HCT116 (cell line): ENCODE measurements at places on chromosomes 16 and 17.

- DNase-seq: no peak
Measured at GRCh38 chr17:73098919-73099318, 6.4 kb upstream of the SLC39A11 start.

DNA sequence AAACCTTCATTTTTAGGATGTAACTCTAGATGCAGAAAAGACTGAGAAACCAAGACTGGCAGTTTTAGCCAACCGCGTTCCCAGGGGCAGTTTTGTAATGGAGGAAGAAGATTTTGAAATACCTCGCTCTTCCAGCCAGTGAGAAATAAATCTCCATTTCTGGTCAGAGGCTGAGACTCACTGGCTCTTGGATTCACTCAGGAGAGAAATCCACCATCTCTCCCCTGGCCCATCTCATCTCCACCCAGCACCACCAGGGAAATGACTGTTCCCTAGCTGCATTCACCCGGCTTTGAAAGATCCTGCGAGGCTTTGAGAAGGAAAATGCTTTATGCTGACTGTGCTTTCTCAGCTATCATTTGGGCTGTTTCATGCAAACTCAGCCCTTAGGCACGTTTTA is 185.2 kb downstream of the SOX9 start:
- DNase-seq: no peak

DNA sequence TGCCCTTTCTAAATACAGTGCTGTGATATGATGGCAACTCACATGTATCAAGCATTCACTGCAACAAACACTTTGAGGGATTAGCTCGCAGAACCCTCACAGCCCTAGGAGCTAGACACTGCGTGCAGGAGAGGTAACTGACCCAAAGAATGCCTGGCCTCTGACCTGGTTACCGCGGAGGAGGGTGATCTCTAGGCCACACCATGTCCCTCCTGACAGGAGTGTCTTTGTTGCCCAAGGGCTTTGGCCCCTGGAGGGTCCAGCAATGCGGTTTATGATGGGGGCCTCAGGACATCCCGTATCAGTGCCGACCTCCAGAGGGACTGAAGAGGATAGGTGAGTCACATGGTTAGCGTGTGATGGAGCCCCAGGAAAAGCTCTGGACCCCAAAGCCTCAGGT is 130.6 kb downstream of the MGAT5B start:
- no peak for DNase-seq

DNA sequence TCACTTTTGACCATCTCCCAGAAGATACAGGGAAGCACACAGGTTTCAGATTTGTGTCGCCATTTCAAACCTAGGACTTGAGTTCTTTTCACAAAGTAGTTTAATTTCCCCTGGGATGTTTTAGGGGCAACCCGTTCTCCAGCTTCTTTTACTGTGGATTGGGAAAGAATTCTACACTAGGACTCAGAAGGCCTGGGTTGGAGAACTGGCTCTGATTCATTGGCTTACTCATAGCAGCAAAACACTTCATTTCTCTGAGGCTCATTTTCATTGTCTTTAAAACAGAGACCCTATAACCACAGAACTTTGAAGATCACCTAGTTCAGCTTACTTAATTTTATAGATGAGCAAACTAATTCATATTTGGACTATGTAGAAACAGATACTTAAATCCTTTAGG is 175.9 kb upstream of the SALL1 start:
- no peak for DNase-seq

DNA sequence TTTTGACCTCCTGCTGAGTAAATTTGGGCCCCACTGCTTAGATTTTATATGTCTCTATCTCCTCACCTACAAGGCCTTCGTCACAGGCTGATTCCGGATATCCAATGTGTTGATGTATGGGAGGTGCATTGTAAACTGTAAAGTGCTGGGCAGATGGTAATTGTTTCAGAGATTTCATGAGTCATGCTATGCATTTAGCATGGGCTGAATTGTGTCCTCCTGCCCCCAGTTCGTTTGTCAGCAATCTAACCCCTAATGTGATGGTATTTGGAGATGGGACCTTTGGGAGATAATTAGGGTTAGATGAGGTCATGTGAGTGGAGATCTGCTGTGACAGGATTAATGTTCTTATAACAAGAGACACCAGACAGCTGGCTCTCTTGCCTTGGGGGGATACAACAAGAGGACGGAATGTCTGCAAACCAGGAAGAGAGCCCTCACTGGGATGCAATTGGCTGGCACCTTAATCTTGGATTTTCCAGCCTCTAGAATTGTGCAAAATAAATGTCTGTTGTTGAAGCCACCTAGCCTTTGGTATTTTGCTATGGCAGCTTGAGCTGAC is 101.8 kb upstream of the NLRP1 start:
- no peak for DNase-seq

GRCh38 chr16:85479972-85480726 is 133.0 kb upstream of the GSE1 start:
- no peak for DNase-seq

DNA sequence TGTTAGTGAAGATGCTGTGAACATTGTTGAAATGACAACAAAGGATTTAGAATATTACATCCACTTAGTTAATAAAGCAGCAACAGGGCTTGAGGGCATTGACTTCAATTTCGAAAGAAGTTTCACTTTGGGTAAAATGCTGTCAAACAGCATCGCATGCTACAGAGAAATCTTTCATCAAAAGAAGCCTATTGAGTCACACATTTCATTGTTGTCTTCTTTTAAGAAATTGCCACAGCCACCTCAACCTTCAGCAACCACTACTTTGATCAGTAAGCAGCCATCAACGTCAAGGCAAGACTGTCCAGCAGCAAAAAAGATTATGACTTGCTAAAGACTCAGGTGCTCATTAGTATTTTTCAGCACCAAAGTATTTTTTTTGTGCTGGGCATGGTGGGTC is 13.2 kb upstream of the MAP2K6 start:
- no peak for DNase-seq

GRCh38 chr17:67246653-67247415 is 1.8 kb upstream of the HELZ start:
- DNase-seq: peak; percentile 91

- no peak for DNase-seq
Measured at GRCh38 chr16:20918486-20919239, 18.1 kb downstream of the LYRM1 start.

DNA sequence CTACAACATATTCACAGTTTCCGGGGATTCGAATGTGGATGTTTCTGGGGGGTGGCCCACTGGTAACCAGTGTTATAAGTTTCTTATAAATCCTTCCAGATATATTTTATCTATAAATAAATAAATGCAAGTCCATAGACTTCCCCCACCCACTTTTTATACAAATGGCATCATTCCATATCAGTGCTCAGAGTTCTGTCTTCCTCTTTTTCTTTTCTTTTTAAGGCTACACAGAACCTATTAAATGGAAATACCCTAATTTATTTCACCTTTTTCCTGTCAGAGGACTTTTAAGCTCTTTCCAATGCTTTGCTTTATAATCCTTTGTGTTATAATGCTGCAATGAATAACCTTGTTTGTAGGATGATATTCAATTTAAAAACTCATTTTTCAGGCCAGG is 3.8 kb downstream of the LGALS9 start:
- no peak for DNase-seq

DNA sequence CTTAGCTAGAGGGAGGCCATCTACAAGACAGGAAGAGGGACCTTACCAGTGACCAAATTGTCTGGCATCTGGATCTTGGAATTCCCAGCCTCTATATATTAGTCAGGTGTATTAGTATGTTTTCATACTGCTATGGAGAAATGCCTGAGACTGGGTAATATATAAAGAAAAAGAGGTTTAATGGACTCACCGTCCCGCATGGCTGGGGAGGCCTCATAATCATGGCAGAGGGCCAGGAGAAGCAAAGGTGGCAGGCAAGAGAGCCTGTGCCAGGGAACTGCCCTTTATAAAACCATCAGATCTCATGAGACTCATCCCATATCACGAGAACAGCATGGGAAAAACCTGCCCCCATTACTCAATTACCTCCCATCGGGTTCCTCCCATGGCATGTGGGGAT is 500.2 kb downstream of the SHISA9 start:
- DNase-seq: no peak

DNA sequence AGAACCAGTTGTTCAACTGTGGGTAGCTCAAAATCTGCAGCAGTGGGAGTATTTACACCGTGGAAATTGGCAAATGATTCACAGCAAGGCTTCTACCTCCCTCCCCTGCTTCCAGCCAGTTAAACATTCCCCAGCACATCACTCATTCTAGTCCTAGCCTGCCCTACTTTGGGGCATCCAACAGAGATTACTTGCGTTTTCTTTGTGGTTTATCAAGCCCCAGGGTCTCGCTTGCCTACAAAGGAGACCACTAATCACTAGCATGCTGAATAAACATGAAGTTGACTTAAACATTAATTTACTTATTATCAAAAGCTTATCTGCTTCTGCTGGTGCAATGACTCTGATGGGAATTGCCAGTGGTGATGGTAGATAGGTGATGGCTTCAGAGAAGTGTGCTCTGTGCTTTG is 94.5 kb downstream of the MARF1 start:
- no peak for DNase-seq

- DNase-seq: no peak
Measured at GRCh38 chr17:80800481-80801391, 190.9 kb upstream of the CHMP6 start.

DNA sequence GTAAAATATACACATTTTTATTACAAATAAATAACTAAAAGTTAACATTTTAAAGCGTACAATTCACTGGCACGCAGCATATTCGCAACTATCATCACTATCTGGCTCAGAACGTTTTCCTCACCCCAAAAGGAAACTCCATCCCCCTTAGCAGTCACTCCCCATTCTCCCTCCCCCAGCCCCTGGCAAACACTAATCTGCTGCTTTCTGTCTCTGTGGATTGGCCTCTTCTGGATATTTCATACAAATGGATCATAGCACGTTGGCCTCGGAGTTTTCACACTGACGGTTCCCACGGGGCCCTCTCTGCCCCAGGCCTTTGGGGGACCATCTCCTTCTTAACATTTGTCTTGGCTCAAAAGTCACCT is 64.6 kb downstream of the RTN4RL1 start:
- no peak for DNase-seq

- no peak for DNase-seq
Measured at GRCh38 chr17:15882058-15882720, 62.7 kb upstream of the ADORA2B start.

- no peak for DNase-seq
Measured at GRCh38 chr17:73644145-73645049, at the start of gene SDK2. TSS of gene SDK2 (minus strand) at chr17:73644445. CDS start at chr17:73644088, 357 bp downstream.

DNA sequence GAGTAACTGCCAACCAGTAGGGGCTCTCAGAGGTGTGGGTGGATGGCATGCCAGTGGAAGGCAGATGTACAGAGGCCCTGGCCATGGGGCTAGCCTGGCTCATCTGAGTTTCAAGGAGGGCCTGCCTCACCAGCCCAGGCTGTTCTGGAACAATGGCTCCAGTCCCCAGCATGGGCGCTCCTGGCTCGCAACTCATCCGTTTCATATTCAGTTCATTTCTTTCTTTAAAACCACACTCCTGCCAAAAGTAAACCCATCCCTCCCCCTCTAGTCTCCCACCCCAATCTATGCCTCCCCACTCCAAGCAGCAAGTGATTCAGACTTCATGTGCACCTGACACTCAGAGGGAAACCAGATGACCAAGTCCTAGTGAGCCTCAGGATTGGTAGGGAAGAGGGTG is 2.4 kb downstream of the CCL13 start:
- DNase-seq: no peak

DNA sequence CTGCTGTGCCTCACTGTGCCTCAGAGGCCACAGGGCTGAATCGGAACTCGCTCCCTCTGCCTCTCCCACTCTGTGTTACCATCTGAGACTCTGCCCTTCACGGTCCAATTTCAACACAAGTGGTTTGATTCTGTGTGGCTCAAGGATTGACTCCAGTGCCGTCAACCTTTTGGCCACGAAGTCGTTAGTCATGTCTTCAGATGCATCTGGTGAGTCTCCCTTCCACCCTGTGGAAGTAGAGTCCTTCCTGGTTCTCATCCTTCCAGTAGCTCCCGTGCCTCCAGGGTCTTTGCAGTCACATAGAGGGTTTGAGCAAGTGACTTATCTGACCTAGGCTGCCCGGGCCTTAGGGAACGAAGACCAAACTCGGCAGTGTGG is 51.2 kb downstream of the PGS1 start:
- no peak for DNase-seq

DNA sequence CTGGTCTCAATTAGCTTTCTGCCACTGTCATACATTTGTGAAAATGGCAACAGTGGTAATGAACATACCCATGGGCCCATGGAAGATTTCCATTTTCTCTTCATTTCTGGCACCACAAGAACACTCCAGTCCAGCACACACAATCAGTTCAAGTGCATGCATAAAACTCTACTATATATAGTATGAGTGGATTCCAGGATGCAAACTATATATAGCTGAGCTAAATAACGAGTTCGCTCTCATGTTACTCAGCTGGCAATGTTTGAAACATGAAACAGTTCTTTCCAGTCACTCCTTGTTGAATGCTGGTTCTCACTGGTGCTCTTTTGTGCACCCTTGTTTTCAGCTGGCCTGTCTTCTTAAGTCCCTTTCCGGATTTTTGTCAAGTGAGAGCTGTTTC is 75.2 kb upstream of the DHX40 start:
- no peak for DNase-seq

DNA sequence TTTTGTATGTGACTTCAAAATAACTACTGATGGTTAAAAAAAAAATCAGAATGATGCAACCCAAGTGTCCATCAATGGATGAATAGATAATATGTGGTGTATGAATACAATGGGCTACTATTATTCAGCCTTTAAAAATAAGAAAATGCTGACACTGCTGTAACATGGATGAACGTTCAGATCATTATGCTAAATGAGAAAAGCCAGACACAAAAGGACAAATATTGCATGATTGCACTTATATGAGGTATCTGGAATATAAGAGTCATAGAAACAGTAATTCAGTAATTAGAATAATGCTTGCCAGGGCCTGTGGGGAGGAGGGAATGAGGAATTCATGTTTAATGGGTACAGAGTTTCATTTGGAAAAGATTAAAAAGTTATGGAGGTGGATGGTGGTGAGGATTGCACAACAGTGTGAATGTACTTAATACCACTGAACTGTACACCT is 25.4 kb downstream of the TENT4B start:
- DNase-seq: no peak

DNA sequence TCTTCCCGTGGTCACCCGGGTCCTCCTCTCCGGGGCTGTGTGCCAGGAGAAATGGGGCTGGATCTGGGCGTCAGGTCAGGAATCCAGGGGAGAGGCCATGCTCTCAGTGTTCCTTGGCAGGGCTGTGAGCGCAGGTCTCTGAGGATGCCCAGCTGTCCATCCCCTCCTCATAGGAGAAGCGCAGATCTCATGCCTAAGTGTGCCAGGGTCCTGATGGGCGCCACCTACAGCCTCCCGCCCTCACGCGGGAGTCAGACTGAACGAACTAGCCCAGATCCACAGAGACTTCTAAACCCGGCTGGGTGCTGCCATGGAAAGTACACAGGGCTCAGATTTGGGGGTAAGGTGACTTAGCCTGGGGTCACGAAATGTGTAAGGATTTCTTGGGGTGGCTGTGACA is 24.3 kb downstream of the MGRN1 start:
- DNase-seq: no peak
